ENCODE measurements at places on chromosomes 1 and 21.
A peak's percentile ranks its signal among the peaks of the same experiment; 100 is the strongest.

- no peak overlapping the region for H3K4me3 ChIP-seq
- peaks cover 2% of the 10 kb centered on the region for H3K27me3 ChIP-seq
- H3K27ac ChIP-seq: no peak overlapping the region
- H3K36me3 ChIP-seq: no peaks in the 10 kb centered on the region
- H3K4me1 ChIP-seq: no peaks in the 10 kb centered on the region
- DNase-seq: no peak
These were observed 318.9 kb downstream of the ZNF326 start for GRCh38 chr1:90313778-90314177.

- peaks cover 3% of the 10 kb centered on the region for H3K36me3 ChIP-seq
- H3K4me1 ChIP-seq: peaks cover 14% of the 10 kb centered on the region
- no peak overlapping the region for H3K4me3 ChIP-seq
- H3K27ac ChIP-seq: no peak overlapping the region
- H3K27me3 ChIP-seq: no peaks in the 10 kb centered on the region
- no peak for DNase-seq
These were observed 117.4 kb downstream of the AKT3 start for GRCh38 chr1:243732637-243733036.

DNA sequence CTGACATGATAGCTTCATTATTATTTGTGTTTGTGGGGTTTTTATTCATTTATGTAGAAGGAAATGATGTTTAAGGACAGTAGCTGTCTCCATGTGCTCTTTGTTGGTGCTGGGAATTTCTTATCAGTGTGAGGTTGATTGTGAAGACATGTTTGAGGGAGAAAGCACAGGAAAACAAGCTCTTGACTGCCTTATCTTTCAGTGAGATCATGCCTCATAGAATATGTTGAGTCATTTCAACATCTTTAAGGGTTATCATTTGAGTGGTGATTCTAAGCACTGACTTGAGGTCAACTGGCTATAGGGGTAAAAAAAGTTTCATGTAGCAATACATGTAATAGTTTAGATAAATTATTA lies 405.1 kb upstream of the ADAMTS5 start:
- no peaks in the 10 kb centered on the region for H3K27me3 ChIP-seq
- H3K36me3 ChIP-seq: no peaks in the 10 kb centered on the region
- no peak overlapping the region for H3K4me3 ChIP-seq
- H3K27ac ChIP-seq: no peak overlapping the region

- H3K36me3 ChIP-seq: peaks cover 2% of the 10 kb centered on the region
- no peak overlapping the region for H3K27ac ChIP-seq
- H3K4me3 ChIP-seq: no peak overlapping the region
- DNase-seq: no peak
- H3K4me1 ChIP-seq: peaks cover 5% of the 10 kb centered on the region
These were observed 4.4 kb upstream of the PRRX1 start for GRCh38 chr1:170659399-170660035.

- DNase-seq: no peak
- H3K27ac ChIP-seq: no peak overlapping the region
- H3K4me3 ChIP-seq: no peak overlapping the region
- no peaks in the 10 kb centered on the region for H3K27me3 ChIP-seq
- no peaks in the 10 kb centered on the region for H3K36me3 ChIP-seq
These were observed 50.4 kb upstream of the DAB1 start for GRCh38 chr1:57474137-57474750.

DNA sequence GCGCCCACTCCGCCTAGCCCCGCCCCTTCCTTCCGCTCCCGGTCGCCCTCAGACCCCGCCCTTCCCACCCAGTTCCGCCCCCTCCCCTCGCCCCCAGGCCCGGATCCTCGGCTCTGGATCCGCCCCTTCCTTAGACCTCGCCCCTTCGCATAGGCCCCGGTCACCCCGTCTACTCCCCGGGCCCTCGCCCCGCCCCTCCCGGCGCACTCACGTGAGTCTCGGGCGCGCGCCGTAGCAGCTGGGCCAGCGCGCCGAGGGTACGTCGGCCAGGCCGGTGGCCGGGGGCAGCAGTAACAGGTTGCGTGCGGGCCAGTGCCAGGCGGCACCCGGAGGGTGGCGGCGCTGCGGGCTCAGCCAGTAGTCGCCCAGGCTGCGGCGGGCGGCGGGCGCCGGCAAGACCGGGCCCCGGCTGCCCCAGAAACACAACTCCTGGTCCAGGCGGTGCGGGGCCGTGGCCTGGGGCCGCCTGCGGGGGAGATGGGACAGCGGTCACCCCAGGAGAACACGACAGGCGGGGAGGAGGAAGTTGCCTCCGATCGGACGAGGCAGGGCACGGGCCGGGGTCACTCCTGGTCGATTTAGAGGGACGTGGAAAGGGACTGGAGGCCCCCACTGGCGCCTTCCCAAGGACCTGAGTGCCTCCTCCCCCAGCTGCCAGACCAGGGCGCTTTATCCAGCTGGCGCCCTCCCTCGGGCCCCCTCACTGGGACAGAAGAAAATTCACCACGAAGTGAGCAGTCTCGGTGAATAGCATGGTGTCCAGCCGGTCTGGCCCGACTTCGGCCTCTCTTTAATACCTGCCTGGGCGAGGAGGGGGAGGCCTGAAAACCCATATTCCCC lies 10.7 kb downstream of the FAM229A start:
- H3K27me3 ChIP-seq: peaks cover 6% of the 10 kb centered on the region
- H3K36me3 ChIP-seq: no peaks in the 10 kb centered on the region
- H3K27ac ChIP-seq: peak overlapping the region; percentile 53
- peak overlapping the region; percentile 82 for H3K4me3 ChIP-seq
- H3K4me1 ChIP-seq: peaks cover 35% of the 10 kb centered on the region
- DNase-seq: peak; percentile 89

- no peak for DNase-seq
- H3K4me1 ChIP-seq: peaks cover 17% of the 10 kb centered on the region
- no peak overlapping the region for H3K4me3 ChIP-seq
- H3K27me3 ChIP-seq: peaks cover 3% of the 10 kb centered on the region
- peaks cover 6% of the 10 kb centered on the region for H3K36me3 ChIP-seq
These were observed 88.8 kb downstream of the MRPL39 start for GRCh38 chr21:25518491-25518911.

GRCh38 chr1:60461925-60462595 lies 388.5 kb upstream of the C1orf87 start:
- H3K27ac ChIP-seq: no peak overlapping the region
- no peaks in the 10 kb centered on the region for H3K36me3 ChIP-seq
- H3K4me3 ChIP-seq: no peak overlapping the region
- H3K27me3 ChIP-seq: no peaks in the 10 kb centered on the region
- DNase-seq: no peak

- no peaks in the 10 kb centered on the region for H3K36me3 ChIP-seq
- no peak overlapping the region for H3K27ac ChIP-seq
- H3K4me1 ChIP-seq: no peaks in the 10 kb centered on the region
- H3K4me3 ChIP-seq: no peak overlapping the region
These were observed 256.5 kb upstream of the TMEM51 start for GRCh38 chr1:14897080-14897449.

- no peak overlapping the region for H3K4me3 ChIP-seq
- H3K4me1 ChIP-seq: no peaks in the 10 kb centered on the region
- no peak overlapping the region for H3K27ac ChIP-seq
- H3K27me3 ChIP-seq: peaks cover 5% of the 10 kb centered on the region
- no peak for DNase-seq
These were observed 121.3 kb upstream of the IPO9 start for GRCh38 chr1:201707656-201708055.
